ENCODE measurements at places on chromosomes 6 and 20.

GRCh38 chr6:72683797-72684196 lies 61.9 kb downstream of the KCNQ5 start:
- DNase-seq, result no peak

- no peak for DNase-seq
These were observed 303.0 kb upstream of the GJE1 start for GRCh38 chr6:141829566-141830360.

DNA sequence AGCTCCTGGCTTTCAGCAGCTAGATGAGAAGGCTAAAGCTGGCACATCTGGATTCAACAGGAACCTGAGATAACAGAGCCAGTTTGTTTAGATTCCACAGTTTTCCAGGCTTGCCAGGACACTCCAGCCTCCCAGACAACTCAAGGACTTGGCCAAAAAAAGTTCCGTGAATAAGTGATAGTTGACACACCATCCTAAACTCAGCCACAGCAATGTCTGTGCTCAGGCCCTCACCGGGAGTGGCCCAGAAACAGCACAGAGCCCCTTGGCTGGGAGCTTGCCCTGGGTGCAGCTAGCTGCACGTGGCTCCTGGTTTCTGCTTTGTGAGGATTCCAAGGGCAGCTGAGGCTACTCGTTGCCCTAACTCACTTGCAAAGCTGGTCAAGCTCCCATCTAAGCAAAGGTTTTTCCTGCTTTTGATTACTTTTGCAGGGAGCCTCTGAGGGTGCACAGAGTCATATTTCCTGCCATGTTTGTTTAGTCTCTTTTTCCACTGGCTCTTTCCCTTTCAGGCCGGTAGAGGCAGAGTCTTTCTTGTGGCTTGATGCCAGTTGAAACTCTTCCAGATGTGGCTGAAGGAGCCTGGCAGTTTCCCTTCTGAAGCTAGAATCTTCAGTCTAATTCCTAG lies 118.3 kb upstream of the ECI2 start:
- no peak for DNase-seq

DNA sequence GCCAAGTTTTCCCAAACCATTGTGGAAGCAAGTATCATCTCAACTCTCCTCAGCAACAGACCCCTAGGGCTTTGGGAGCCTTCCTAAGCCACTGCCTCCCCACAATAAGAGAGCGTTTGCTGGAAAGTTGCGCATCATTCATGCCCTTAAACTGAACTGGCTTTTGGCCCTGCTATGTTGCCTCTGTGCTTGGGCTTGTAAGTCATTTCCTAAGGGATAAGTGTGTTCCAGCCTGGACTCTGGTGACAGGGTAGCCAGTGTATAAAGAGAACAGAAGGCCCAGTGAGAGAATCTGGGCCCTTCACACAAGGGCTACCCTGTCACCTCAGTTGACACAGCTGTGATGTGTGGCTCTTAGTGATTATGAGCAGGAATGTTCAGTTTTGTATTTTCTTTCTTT lies 77.8 kb downstream of the COL9A1 start:
- no peak for DNase-seq

DNA sequence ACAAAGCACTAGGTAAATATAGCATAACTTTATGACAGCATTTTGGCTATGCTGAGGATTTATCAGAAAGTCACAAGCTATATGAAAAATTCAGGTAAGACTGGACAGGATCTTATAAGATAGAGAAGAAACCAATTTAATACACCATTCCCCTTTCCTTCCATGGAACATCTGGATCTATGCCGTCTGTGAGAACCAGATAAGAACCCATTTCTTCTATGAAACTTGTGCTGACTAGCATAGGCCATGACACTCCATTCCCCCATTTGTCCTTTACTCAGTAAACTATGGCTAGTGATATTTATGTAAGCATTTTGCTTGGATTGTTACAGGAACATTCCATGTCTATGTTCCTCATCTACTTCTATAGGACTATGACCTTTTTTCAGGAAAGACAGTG lies 437.7 kb downstream of the ADGRB3 start:
- no peak for DNase-seq

- DNase-seq, result no peak
These were observed 500.0 kb downstream of the TFAP2B start for GRCh38 chr6:51318674-51319073.

- no peak for DNase-seq
These were observed 36.5 kb downstream of the ZBTB46 start for GRCh38 chr20:63794614-63795013.

GRCh38 chr6:128932061-128932460 lies 49.1 kb downstream of the LAMA2 start:
- DNase-seq, result no peak

DNA sequence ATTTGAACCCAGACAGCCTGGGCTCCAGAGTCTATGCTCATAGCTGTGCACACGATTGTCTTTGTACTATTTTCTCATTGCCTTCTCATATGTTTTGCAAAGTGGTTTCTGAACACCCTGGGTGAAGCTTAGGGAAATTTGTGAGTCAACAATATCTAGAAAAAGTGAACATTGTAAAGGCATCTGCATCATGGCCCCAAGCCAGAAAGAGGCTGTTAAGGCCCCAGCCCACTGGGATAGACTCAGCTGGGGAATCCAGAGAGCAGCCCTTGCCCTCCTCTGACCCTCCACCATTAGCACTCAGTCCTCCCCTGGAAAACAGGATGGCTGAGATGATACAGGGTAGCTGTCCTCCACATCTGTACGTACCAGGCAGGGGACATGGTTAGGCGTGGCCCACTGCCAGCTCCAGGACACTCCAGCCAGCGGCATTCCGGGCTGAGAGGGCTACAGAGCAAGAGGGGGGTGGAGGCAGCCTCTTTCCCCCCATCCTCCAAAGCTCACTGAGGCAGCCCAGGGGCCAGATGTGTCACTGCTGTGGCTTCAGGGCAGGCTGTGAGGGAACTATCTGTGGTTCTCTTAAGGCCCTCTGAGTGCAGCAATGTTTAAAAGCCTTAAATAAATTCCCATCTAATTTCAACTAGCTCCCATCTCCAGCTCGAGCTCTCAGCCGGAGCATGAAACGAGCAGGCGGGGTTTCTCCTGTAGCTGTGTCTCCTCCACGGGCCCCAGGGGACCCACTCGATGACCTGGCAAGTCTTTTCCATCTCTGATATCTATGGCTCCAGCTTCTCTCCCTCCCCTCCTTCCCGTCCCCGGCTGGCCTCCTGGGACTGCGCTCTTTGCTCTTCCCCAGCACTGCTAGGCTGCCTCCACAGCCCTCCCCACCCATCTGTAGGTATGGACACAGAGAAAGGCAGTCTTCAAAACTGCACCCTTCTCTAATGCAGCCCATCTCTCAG lies 209.4 kb upstream of the LRFN2 start:
- DNase-seq, result no peak

DNA sequence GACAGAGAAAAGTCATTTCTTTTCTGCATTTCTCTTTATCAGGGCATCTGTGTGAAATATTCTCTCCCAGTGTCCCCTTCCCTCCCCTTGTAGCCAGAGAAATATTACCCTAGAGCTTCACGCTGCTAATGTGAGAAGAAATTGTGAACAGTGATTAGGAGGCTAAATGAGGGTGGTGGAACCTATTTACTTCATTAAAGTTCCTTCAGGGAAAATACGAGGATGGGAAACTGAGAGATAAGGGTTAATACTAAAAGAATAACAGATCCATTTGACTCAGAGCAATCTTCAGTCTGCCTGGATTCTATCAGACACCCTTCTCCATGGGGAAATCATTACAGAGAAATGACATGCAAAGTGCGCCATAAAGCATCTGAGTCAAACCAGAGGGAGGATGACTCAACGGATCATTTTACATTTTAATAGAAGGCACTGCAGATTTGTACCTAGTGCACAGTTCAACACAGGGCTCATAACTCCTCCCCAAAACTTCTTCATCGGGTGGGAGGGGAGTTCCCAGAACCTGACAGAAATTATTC lies 131.3 kb downstream of the GJA10 start:
- DNase-seq, result no peak

DNA sequence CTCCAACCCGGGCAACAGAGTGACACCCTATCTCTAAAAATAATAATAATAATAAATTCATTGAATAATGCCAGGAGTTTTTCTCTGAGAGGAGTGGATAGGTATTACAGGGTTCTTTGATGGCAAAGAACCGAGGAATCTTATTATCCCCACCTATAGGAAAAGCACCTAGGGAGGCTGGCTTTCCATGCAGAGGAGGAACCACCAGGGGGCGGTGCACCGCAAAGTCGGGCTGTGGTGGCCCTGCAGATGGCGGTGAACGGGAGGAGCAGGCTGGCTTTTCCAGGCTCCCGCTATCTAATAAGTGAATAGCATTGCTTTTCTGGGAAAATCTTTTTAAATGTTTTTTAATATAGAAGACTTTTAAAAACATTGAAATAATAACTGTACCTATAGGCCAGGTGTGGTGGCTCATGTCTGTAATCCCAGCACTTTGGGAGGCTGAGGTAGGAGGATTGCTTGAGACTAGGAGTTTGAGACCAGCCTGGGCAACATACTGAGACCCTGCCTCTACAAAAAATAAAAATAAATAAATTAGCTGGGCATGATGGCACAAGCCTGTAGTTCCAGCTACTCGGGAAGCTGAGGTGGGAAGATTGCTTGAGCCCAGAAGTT lies 864.2 kb downstream of the KIF16B start:
- peak; percentile 13 for DNase-seq

GRCh38 chr6:87070741-87071140 lies 24.2 kb downstream of the CGA start:
- DNase-seq, result no peak

DNA sequence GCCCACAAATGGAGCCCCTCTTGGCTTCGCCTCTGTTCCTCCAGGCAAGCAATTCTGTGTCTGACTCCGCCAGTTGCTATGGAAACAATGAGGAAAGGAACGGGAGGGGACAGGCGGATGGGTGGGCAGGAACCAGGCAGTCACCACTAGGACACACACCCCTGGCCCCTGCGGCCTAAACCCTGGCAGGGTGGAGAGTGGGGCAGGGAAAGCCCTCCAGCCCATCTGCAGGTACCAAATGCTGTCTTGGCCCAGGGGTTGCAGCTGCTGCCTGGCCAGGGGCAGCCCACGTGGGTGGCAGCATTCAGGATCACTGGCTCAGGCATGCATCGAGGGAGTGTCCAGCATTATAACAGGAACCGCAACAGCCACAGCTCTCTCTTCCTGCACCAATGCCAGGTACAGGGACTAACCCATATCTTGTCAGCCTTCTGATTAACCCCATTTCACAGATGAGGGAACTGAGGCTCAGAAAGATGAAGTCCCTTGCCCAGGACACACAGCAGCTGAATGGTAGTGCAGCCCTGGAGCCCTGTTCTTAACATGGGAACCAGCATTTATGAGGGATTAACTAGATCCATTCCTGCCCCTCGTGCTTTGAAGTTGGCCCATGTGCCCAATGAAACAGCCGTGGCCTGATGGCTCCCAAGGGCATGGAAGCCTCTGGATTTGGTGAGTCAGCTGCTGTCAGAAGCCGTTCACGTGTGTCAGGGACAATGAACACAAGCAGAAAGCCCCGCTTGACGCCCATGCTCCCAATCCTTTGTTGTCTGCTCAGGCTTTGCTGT lies 66.3 kb downstream of the NOL4L start:
- DNase-seq, result no peak

GRCh38 chr6:40387127-40387870 lies 199.9 kb downstream of the LRFN2 start:
- no peak for DNase-seq

- DNase-seq, result no peak
These were observed 153.1 kb downstream of the EPHA7 start for GRCh38 chr6:93266116-93266817.

DNA sequence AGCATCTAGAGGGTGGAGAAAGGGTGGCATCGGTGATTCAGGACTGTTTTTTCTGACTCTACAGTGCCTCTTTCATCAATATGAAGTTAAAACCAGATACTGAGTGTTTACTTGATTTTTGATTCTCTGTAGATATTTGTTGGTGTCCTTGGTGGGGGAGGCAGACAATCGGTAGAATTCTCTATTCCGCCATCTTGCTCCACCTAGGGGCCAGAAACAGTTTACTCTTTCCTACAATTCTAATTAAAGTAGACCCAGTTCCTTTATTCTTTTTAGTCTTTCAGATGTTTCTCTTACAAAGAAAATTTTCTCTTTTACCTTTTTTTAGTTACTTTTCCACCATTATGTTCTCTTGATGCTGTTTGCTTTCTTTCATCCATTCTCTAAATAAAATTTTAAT lies 162.1 kb upstream of the RAB32 start:
- DNase-seq, result no peak

GRCh38 chr6:96520171-96521115 lies 1.2 kb upstream of the UFL1 start:
- no peak for DNase-seq
